ENCODE measurements at places on chromosomes 7 and 10.

- DNase-seq, result no peak
Observed at GRCh38 chr7:25308246-25308645, 80.0 kb upstream of the NPVF start.

DNA sequence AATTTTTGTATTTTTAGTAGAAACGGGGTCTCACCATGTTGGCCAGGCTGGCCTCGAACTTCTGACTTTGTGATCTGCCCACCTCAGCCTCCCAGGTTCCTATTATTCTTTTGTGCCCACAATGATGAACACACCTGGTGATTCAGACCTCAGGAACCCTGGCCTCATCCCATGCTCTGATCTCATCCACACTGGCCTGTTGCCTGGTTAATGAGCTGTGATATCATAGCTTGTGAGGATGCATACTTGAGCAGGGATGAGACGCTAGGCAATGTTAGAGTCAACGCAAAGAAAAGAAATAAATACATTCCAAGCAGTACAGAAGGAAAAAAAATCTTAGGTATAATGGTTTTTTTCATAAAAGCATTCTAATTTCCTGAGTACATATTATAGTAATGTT, 82.4 kb upstream of the RNF32 start:
- DNase-seq, result no peak

- no peak for DNase-seq
Observed at GRCh38 chr10:52347327-52347667, 33.2 kb downstream of the DKK1 start.

- no peak for DNase-seq
Observed at GRCh38 chr10:21281765-21282484, 243.6 kb downstream of the SKIDA1 start.

DNA sequence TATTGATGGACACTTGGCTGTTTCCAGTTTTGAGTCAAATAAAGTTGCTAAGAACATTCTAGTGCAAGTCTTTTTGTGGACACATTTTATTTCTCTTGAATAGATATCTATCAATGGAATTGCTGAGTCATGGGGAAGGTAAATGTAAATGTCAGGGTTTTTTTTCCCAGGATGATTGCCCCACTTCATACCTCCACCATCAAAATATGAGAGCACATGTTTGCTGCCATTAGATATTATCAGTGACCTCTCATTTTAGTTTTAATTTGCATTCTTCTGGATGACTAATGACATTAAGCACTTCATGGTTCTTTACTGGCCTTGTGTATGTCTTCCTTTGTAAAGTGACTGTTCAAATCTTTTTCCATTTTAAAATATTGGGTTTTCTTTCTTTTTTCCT, 45.7 kb downstream of the PAPSS2 start:
- no peak for DNase-seq

- peak; percentile 4 for DNase-seq
Observed at GRCh38 chr10:120691625-120692024, 159.5 kb upstream of the WDR11 start.

- DNase-seq, result no peak
Observed at GRCh38 chr7:133036289-133036688, 45.6 kb downstream of the CHCHD3 start.

DNA sequence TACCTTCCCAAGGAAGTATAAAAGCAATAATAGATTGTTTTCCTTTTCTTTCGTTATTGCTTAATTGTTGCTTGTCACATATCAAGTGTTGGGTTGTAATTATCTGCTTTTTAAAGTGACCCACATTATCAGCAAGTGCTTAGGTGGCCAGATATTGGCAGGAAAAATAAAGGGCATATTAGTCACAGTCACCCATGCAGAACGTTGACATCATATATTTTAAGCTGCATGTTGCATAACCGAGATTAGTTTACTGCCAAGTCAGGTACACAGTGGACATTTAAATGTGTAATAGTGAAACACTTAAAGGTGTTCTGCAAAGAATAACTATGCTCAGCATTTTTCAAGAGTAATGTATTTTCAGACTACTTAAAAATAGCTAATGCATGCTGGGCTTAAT, 11.4 kb downstream of the NEBL start:
- no peak for DNase-seq

GRCh38 chr10:75450644-75451640, 19.5 kb downstream of the LRMDA start:
- no peak for DNase-seq

DNA sequence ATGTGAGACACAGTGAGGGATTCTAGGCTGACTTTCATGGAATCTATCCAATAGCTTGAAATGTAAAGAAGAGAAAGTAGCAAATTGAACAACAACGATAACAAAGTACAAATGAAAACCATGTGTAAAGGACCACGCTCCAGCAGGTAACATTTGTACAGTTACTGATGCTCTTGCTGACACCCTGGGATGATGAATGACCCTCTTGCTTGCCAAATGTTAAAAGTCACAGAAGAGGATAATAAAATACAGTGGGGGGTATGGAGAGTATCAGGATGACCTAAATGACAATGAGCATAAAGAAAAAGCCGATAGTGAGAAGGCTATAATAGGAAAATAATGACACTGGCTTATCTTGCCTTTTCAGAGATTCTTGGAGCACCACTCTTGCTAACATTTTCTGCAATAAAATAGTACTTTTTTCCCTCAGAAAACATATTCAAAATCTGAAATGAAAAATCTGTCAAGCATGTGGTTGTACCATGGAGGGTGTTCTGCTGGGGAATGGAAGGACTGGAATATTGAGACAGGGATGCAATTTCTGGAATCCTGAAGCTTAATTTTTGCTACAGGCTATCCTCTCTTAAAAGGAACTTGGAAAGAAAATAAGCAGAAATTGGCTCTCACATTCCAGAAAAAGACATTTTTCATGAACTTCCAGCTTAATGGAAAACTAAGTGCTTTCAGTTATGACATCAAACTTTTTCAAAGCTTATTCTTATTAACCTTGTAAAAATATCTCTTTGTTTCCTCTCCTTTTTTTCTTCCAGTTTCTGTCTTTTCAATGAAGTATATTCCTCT, 303.2 kb upstream of the GHITM start:
- no peak for DNase-seq

- no peak for DNase-seq
Observed at GRCh38 chr10:81251457-81252115, 623.4 kb upstream of the NRG3 start.

- no peak for DNase-seq
Observed at GRCh38 chr7:77466450-77466849, 50.3 kb upstream of the GSAP start.

DNA sequence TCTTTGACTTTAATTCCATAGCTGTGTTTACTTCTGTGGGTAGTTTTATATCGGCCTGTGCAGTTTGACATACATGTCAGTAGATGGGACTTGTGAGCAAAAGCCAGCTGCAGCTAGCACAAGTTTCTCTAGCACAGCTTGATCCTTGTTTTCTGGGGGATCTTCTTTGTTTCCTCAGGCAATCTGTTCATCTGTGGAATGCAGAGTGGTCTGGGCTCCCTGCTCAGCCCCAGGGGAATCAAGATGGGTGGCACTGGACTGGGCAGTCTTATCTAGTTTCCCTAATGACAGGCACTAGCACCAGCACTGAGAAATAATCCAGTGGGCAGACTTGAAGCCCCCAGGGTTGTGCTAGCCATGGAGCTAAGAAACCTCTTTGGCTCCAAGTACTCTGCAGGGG, 40.8 kb downstream of the CYP2C19 start:
- DNase-seq, result no peak

DNA sequence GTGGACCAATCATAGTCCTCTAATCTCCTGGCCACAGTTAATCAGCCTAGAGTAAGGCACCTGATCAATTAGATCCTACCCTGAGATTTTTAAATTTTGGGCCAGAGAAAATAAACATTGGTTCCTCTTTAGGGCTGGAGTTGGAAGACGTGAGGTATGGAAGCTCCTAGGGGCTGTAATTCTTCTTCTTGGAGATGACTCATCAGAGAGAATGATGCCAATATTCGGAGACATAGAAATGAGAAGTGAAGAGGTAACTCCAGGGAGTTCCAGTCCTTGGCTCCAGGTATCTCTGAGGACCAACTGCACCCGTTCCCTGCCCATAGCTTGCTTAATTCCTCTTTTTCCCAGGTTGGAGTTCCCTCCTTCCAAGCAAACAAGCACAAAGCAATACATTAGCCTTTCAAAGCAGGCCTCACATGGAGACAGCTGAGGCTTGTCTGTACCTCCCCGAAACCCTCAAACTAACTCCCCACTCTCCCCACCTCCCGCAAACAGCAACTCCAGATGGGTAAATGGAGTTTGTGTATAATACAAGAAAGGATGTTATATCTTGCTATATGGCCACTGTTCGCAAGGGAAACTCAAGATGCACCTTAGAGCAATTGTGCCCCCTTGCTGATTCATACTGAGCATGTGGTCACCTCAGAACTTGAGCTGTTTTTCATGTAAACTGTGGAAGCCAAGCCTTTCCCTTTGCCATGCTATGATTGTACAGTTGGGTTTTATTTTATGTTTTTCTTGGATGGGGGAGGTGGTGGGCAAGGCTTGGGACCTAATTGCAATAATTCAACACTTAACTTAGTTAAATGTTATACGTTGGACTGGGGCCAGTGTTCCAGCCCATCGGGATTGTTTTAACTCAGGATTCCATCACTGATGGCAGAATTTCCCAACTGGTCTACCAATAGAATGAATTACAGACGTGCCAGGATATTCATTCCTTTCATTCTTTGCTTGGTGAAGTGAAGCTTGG, 29.3 kb downstream of the PIK3AP1 start:
- no peak for DNase-seq

GRCh38 chr10:111479966-111480365, 403.1 kb downstream of the ADRA2A start:
- no peak for DNase-seq

GRCh38 chr7:30462179-30462578, 16.4 kb downstream of the NOD1 start:
- no peak for DNase-seq

GRCh38 chr10:54815583-54815982, 14.6 kb upstream of the PCDH15 start:
- no peak for DNase-seq

- no peak for DNase-seq
Observed at GRCh38 chr7:49708590-49708989, 64.8 kb upstream of the VWC2 start.

DNA sequence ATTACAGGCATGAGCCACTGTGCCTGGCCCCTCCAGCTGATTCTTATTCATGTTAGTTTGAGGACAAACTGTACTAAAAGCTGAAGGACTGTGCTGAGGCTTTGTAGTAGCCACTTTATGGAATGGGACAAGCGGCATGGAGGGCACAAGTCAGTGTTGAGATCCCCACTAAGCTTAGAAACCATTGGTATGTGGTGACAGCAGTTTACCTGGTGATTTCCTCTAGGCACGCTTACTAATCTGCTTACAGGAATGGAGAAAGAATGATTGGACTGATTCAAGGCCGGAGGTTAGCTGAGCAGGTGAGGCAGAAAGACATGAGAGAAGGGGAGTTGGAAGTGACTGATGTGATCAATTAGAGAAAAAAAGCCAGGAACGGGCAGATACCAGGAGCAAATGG, 3.7 kb downstream of the ZNF398 start:
- no peak for DNase-seq

DNA sequence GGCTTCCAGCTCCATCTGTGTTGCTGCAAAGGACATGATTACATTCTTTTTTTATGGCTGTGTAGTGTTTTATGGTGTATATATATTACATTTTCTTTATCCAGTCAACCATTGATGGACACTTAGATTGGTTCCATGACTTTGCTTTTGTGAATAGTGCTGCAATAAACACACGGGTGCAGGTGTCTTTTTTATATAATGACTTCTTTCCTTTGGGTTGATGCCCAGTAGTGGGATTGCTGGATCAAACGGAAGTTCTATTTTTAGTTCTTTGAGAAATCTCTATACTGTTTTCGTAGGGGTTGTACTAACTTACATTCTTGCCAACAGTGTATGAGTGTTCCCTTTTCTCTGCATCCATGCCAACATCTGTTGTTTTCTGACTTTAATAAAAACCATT, 189.7 kb downstream of the ACTR3B start:
- no peak for DNase-seq

GRCh38 chr7:19815546-19815945, 42.1 kb upstream of the TMEM196 start:
- no peak for DNase-seq

DNA sequence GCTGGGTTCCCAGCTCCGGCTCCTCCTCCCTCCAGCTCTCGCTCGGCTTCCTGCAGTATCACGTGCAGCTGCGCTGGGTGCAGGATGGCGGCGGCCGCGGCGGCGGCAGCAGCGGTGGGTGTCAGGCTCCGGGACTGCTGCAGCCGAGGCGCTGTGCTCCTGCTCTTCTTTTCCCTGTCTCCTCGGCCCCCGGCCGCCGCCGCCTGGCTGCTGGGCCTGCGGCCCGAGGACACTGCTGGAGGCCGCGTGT, at the start of gene CNNM1:
CNNM1 (plus strand) TSS at position 53 of the 250 bp plus-strand sequence; CDS start at position 85, 32 bp downstream.
- DNase-seq, result no peak

GRCh38 chr10:84138478-84139125, 707 bp upstream of the GHITM start:
- DNase-seq, result peak; percentile 79

GRCh38 chr7:94284104-94284503, 110.6 kb upstream of the COL1A2 start:
- DNase-seq, result no peak

GRCh38 chr7:119748251-119748860, 524.6 kb upstream of the KCND2 start:
- no peak for DNase-seq

DNA sequence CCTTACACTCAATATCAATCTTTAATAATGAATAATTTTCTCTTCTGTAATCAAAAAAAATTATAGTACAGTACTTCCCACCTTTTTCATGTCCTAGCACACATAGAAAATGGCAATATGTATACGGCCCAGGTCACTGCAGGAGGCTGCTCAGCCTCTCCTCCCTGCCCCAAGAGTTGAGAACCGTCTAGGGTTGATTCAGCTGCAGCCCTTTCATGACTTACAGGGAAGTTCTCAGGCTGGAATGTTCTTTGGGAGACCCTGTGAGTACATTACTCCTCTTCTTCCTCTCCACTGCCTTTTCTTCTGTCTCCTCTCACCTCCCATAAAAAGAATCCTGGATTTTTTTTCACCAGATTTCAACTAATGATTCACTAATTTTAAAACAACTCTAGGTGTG, 180.0 kb downstream of the HDAC9 start:
- DNase-seq, result no peak

- no peak for DNase-seq
Observed at GRCh38 chr7:137306748-137307147, 36.8 kb downstream of the PTN start.

GRCh38 chr10:50421026-50421719, 169.9 kb upstream of the ASAH2 start:
- DNase-seq, result peak; percentile 45

DNA sequence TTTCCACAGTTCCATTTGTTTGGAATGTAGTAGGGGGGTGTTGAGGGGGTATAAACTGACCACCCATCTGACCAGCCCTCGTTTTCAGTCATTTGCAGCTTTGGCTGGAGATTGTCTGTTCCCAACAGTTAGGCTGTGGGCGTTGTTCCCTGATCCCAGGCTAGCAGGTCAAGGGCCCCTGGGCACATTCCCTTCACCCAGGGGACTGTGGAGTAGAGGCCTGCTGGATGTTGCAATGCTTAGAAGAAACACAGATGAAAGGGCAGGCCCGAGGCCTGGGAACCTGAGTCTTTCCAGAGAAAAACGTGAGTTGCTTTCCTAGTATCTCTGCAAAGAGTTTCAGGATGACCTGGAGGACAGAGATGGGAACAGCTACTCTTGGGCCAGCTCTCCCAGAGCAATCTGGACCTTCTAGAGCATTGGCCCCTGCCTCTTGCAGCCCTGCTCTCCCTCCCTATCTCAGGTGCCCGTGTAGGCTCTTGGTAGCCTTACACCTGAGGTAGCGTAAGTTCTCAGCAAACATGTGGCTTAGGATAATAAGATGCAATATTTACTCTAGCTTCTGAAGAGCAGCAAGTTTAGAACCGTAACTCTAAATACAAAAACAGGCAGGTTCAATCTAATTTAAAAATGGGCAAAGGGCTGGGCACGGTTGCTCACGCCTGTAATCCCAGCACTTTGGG, 99.4 kb upstream of the EFCAB10 start:
- no peak for DNase-seq
